ENCODE measurements at places on chromosomes 16 and 17.
A peak's percentile ranks its signal among the peaks of the same experiment; 100 is the strongest.

DNA sequence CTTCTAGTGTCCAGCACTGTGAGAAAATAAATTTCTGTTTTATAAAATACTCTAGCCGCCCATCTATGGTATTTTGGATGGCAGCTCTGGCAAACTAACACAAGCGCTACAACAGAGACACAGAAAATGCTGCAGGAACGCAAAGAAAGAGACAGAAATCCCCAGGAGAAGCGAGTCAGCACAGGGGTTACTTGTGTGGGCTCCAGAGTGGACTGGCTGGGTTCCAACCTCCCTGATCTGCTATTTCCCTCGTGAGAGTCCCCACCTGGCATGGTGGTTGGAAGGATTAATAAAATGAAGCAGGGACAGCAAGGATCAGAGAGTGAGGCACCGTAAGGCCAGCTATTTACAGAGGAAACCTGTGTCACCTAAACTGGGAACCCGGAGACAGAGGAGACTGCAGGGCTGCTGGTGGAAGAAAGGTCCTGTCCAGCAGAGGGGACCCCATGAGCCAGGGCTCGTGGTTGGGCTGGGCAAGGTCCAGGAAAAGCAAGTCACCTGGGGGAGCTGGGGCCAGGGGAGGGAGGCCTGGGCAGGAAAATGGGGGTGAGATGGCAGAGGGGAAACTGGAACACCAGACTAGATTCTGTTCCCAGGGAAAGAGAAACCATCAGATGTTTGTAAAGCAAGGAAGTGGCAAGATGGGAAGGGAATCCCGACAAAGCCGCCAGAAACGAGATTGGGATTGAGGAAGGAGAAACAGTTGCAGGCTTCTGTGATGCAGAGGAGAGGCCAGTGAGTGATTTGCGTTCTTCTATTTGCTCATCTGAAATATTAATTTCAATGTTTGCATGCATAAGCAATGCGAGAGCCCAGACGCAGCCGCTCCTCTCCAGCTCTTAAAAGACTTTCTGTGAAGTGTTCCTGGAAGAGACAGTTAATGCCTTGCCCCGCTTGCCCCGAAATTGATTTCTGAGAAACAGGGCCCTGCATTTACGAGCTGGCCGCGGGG, 63.0 kb upstream of the TEKT3 start:
- no peak for DNase-seq

- DNase-seq = no peak
These were observed 3.8 kb downstream of the IGF2BP1 start for GRCh38 chr17:49000943-49001342.

DNA sequence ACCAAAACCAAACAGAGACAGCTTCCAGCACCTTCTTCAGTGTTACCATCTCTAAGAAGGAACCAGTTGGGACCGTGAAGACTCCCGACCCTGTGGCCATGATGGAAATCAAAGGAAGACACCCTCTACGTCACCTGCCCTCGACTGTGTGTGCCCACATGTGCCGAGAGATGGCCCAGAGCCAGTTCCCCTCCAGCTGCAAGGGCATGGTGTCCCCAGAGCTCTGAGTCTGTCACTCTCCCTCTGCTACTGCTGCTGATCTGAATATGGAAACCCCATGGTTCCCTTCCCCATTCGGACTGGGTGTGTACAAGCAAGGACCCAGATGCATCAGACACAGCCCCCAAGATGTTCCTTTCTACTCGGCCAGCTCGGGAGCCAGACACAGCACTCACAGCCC, 76.4 kb downstream of the SOCS1 start:
- DNase-seq = no peak

DNA sequence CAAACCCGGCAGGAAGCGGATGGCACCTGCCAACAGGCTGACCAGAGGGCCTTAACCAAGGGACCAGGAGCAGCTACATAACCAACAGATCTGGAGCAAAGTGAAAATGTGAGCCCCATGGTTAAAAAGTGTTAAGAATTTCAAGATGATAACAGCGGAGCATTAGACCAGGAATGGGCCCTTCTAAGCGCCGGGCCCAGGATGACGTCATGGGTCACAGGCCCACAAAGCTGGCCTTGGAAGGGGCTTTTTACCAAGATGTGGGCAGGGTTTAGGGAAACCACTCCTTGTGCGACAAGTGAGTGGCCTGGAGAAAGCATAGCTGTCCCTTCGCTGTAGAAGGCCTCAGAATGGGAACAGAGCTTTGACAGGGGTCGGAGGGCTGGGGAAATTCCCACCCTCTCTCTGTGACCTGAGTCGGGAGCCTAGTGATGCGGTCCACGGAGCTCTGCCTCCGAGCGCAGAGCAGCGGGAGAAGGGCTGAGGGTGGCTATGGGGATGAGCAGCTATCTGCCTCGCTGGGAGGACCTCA, 84.4 kb upstream of the RPL38 start:
- DNase-seq = no peak

DNA sequence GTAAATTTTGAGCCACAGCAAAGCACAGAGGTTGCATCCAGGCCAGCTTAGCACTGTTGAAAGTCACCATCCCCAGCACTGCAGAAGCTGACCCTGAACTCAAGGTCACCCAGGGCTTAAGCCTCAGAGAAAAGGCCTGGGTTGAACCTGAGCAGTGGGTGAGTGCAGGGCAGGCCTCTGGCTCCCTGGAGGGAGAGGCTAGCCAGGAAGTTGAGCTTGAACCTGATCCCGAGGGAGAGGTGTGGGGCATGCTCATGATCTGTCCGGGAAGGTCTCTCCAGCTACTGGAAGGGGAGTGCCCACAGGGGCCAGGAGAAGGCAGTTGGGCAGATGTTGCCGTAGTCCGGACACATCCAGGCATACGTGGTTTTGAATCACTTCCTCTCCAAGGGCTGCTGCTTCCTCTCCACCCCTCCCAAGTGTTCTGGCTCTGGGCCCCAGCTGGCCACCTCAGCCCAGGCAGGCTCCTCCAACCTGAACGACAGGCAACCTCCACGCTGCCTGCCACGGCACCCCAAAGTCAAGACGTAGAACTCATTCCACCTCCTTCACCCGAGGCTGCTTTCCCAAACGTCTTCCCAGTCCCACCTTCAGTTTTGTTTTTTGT, 18.4 kb downstream of the CARHSP1 start:
- DNase-seq = no peak

DNA sequence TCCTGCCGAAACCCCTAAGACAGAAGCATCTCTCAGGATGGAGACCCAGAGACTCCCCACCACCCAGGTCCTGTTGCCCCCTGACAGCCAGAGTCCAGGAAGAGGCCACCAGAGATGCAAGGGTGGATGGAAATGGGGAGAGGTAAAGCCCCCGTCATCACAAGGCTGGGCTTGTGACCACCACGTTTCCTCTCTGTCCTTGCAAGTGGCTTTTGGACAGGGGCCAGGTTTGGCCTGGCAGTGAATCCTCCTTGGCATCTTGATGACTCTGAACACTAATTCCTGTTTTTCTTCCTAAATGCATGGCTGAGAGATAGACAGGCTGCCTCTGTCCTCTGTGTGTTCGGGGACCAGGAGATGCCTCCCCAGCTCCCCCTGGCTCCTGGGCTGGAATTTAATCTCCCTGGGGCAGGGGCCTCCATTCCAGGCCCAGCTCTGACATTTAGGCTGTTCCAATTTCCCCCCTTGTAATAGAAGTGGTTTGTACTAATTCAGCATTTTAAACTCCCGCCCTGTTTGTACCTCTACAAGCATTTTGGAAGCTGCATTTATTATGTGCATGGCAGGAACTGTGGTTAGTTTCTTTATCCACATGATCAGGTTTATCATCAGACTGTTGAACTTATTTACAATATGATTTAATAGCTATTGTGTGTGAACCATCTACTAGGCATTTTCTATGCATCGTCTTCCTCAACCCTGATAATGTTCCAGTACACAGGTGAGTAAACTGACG, 116.1 kb upstream of the IRX6 start:
- DNase-seq = peak; percentile 7

- DNase-seq = no peak
These were observed 222.5 kb upstream of the GSE1 start for GRCh38 chr16:85390511-85391174.

DNA sequence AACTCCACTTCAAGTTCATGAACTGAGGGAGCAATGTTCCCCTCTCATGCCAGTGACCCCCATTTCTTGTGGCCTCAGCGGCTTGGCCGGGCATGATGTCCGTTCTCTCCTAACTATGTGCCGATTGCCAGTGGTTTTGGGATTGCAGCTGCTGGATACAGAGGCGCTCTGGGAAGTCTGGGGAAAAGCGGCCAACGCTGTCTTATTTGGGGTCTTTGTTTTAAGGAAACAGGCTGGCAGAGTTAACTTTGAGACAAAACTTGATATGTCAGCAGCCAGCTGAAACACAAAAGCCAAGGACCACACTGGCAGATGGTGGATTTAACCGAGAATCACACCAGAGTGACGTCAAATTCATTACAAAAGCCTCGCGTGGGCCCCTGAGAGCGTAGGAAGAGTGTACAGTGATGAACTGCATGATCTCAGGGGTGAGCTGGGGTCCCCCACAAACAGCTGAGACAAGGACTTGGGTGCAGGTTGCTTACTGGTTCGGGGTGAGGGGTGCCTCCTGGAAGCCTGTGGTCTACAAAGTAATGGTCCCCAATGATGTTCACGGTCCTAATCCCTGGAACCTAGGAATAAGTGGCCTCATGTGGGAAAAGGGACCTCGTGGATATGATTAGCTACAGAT, 180.4 kb downstream of the IRF8 start:
- no peak for DNase-seq

- peak; percentile 76 for DNase-seq
These were observed 28.0 kb upstream of the SNN start for GRCh38 chr16:11639925-11640899.

- no peak for DNase-seq
These were observed 21.0 kb downstream of the PDIA2 start for GRCh38 chr16:303760-304505.

GRCh38 chr16:16780588-16780987, 401.6 kb downstream of the NPIPA7 start:
- no peak for DNase-seq

DNA sequence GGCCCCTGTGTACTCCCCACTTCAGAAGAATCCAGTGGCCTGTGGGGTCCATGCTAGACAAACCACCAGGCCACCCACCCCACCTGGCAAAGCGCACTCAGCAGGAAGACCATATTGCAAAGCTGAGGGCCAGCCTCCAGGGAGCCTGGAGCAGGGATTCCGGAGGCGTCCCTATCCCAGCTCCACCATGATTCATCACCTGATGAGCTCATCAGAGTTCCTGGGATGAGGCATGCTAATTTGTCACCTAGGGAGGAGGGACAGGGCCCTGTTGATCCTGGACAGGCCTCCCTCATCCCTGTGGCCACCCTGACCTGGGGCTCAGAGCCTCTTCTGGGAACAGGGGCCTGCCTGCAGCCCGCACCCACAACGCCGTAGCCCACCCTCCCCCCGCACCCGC, 131.6 kb upstream of the PLCG2 start:
- no peak for DNase-seq

DNA sequence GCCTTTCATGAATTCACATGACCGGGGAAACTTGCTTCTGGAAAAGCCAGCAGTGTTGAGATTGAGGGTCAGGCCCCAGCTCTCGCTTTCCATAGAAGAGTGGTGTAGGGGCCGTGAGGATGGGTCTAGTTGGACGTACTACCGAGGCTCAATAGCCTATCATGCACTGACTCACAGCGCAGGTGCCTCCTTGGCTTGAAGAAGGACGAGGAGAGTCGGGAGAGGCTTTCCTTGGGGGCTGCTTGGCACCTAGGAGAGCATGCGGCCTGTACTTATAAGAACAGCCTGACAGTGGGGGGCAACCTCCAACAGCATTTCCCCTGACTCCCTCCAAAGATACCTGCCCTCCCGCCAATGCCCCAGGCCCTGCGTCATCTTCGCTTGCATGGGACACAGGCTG, 37.6 kb downstream of the WSCD1 start:
- DNase-seq = no peak

DNA sequence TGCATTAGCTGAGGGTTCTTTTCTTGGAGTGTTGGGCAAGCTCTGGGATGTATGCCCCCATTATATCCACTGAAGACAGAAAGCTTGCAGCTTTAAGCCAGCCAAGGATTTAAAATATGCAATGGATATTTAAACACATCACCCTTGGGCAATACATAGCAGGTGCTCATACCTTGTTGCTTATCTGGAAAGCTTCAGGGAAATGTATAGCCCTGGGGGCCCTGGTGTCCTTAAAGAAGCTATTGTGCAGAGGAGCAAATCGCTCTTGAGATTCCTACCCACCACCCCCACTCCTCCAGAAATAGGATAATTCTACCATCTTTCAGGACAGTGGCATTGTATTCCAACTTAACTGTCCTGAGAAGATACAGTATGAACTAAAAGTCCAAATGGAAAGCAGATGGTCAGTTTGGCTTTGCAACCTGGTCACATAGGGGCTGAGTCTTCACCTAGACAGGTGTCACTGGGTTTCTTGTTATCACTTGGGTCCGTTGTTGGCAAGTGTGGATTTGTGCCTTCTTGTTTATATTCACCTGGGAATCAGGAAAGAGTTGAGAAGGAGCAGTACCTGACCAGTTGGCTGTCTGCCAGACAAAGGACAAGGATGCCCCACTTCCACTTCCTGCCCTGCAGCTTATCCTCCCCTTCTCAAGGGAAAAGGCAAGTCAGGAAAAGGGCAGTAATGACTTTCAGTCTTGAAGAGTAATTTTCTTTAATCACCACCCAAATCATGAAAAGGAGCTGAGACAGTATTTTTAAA, 3.4 kb downstream of the ANKRD40CL start:
- no peak for DNase-seq

GRCh38 chr17:9203771-9204425, 182.6 kb downstream of the NTN1 start:
- DNase-seq = no peak
